ENCODE measurements at places on chromosomes 6 and 20.

DNA sequence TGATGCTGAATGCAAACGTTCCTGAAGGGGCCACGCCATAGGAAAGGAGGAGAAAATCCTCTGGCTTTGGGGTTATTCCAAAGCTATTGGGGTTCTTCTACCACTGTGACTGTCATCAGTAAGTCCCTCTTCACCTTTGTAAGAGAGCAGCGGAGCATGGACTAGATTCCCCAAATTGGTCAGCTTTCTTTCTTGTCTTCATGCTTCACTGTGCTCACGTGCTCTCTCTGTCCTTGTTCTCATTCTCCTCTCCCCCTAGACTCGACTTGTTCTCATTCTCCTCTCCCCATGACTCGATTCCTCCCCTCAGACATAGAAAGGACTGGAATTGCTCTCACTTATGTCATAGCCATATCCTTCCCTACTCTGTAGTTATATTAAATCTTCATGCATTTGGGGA is 54.8 kb upstream of the ADGRG6 start:
- no peak for DNase-seq

DNA sequence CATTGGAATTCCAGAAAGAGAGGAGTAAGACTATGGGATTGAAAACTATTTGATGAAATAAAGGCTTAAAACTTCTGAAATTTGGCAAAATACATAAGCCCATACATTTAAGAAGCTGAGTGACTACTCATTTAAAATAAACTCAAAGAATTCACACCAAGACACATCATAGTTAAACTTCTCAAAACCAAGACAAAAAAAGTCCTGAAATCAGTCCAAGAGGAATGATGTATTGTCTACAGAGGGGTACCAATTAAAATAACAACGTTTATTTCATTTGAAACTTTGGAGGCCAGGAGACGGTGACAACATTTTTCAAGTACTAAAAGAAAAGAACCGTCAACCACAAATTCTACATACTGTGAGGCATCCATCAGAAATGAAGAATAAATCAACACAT is 841.4 kb upstream of the MAP3K7 start:
- no peak for DNase-seq

DNA sequence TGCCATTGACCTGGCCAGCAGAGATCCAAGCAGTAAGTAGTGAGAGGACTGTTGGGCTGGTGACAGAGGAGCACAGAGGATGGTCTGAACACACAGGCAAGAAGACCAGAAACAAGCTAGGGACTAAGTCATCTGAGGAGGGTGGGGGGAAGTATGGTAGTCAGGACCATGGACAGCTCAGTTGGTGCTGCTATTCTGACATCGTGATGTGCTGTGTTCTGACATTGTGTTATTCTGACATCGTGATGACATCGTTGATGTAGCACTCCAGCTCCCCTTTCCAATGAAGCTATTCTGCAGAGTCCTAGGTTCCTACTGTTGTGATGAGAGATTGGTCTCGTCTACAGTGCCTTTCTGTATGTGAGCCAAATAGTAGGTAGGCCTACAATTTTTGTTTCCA is 28.7 kb downstream of the CFAP206 start:
- peak; percentile 28 for DNase-seq

DNA sequence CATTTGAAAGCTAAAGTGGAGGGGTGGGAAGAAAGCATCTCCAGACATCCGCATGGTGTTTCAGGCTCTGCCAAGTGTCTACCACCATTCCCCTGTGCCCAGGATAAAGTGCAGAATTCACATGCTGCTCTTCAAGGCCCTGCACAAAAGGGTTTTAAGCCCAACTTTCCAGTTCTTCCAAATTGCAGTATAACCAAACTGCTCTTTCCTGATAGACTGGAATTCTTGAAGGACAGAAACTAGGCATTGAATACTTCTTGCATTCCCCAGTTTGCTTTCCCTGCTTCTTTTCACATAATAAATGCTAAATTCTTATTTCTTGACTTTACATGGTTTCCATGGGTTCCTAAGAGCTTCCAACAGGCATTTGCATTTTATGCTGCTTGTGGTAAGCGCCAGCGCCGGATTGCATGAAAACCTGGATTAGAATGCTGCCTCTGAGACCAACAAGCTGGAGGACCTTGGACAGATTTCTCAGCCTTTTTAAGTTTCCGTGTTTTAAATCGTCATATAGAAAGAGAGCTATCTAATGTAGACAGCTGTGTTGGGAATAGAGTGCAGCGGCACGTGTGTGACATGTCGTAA is 7.9 kb downstream of the SOX4 start:
- no peak for DNase-seq

GRCh38 chr6:163679012-163679660 is 264.6 kb downstream of the QKI start:
- DNase-seq, result no peak

DNA sequence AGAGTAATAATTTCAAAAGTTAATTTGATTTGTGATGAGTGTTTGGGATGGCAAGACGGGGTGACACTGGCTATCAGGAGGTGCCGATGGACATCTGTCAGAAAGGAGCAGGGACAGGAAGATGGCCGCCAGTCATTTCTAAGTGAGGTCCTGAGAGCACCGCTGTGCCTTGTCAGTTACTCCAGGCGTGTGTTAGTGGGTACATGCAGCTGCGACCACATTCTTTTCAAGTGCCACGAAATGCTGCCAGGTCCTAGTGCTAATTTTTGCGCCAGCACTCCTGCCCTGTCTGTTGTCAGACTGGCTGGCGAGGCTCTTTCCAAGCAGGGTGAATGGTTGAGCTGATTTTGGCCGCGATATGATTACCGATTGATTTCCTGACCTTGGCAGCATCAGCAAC is 64.6 kb upstream of the INSM1 start:
- no peak for DNase-seq

DNA sequence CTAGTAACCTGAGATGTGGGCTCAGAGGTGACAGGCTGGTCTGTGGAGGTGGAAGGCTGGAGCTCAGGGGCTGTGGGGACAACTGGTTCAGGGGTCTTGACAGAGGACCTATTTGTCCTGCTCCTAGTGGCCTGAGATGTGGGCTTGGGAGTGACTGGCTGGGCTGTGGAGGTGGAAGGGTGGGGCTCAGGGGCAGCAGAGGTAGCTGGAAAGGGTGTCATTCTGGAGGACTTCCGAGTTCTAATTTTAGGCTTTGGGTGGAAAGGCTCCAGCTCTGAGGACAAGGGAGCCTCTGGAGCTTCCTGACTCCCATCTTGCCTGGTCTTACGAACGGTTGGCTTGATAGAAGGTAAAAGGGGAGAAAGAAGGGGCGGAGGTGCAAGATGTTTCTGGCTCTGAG is 11.5 kb downstream of the MDC1 start:
- DNase-seq, result no peak

DNA sequence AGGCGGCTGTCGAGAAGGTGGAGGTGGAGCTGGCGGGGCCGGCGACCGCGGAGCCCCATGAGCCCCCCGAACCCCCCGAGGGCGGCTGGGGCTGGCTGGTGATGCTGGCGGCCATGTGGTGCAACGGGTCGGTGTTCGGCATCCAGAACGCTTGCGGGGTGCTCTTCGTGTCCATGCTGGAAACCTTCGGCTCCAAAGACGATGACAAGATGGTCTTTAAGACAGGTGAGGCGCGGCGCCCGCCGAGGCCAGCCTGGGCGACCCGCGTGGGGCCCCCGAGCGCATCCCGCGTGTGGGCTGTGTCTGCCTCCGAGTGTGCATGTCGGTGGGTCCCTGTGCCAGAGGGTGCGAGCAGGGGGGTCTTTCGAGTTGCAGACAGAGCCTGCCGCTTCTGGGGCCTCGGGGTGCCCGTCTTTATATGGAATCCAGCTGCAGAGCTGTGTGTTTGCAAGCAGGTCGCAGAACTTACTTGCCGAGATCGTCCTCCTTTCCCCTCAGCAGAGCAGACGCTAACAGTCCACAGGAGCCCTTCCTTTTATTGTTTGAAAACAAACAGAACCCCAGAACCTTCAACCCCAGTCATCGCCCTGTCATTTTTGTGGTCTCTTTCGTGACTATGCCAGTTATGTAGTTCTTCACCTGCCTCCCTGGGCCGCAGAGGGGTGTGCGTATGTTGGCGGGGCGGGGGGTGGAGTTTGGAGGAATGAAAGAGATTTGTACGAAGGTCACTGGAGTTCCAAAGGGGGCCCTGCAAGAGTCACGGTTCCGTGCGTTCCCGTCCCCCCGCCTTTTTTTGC is 766 bp downstream of the SLC16A10 start:
- no peak for DNase-seq

GRCh38 chr6:155882527-155883333 is 427.1 kb upstream of the NOX3 start:
- no peak for DNase-seq

DNA sequence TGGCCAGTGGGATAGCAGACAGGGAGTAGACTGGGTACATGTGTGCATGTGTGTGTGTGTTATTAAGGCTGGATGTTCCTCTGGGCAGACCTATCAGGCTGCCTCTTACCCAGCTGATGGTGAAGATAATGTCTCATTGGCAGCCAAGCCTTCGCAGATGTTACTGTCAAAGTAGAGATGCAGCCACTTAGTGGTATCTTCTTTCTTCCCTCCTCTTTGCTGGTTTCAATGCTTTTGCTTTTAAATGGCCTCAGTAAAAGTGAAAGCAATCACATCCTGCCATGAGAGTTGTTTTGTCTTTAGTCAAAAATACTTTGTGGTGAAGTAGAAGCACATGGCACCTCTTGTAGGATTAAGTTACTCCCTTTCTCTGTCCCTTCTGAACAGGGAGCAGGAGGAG is 57.5 kb downstream of the SNRNP48 start:
- no peak for DNase-seq

DNA sequence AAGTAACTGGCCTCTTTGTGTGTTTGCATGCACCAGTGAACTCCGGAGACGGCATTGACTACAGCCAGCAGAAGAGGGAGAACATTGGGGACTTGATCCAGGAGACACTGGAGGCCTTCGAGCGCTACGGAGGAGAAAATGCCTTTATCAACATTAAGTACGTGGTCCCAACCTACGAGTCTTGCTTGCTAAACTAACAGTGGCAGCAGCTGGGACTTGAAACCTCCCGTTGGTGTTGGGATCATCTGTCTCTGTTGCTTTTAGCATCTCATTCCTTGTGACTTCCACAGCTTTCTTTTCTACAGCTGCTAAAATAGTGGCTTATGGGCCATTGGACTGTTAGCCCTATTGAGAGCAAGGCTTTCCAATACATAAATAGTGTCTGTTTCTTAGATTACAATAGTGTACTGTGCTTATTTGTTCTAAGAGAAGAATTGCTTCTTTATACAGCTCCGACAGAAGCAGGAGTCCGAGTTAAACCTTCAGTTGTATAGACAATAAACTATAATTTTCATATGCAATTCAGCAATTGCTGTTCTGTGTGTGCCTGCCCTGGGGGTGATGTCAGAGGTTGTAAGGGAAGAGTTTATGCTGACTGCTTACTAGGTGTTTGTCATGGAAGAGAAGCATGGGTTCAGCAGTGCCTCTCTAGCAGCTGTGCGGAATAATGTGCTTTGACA is 99.6 kb upstream of the QKI start:
- DNase-seq, result no peak

DNA sequence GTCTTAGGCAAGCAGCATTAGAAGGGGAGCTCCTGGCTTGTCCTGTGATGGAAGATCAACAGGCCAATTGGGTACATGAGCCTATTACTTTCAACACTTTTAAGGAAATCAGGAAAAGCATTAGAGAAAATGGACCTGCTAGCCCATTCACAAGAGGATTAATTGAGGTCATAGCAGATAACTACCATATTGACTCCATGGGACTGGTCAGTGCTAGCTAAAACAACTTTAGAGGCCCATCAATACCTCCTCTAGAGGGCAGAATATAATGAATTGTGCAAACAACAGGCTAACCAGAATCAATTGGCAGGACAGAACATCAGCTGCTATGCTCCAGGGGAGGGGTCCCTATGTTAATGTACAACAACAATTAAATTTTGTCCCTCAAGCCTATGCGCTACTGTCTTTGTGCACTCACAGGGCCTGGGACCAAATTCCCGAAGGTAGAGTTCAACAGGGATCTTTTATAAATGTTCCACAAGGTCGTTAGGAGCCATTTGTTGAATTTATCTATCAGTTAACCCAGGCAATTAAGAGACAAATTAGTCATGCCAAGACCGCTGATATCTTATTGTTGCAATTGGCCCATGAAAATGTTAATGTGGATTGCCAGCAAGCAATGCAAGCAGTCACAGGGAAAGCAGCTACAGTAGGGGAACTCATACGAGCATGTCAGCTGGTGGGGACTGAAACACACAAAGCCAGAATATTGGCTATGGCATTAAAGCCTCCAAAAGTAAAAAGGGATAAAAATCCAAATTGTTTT is 106.6 kb upstream of the BTN3A2 start:
- DNase-seq, result no peak

- no peak for DNase-seq
Measured at GRCh38 chr6:72219536-72219935, 333.2 kb downstream of the RIMS1 start.

DNA sequence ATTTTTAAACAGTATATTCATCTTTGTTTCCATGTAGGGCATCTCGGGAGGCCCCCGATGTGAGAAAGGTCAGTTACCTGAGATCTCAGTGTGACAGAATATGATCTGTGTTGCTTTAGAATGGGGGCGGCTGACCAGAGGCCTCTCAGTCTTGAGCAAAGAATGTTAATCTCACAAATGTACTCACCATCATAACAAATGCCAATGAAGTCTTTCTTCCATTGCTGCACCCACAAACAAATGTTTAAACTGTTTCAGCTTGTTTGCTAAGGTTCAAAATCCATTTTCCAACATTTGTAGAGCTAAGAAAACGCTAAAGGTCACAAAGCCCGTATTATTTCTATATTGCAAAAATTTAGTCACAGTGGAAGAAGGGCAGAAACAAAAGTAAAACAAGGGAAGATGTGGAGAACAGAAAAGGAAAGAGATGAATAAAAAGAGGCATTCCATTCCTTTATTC is 31.8 kb downstream of the ELOVL2 start:
- peak; percentile 49 for DNase-seq

DNA sequence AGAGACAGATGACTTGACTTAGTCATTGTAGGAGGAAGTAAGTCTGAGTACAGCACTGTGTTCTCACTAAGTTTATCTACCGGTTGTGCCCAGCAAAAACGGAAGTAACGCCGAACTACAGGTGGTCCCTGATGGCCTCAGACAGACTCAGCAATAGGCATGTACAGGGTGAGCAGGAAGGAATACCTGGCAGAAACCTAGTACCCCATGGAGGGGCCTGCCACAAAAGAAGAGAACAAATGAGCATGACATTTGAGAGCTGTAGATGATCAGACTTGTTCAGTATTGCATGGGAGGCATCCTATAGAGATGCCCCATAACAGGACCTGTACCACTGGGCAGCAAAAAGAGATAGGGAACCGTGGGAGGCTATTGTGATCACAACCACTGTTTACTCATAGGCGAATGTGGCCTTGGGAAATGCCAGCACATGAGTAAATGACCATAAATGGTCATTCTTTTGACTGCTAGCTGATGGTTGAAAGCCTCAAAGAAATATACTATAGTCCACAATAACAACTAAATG is 106.4 kb upstream of the TAB2 start:
- DNase-seq, result no peak

- no peak for DNase-seq
Measured at GRCh38 chr20:36214684-36215256, 21.5 kb upstream of the AAR2 start.

GRCh38 chr6:138264372-138264880 is 46.1 kb upstream of the PBOV1 start:
- no peak for DNase-seq

GRCh38 chr6:54377776-54378175 is 69.5 kb downstream of the TINAG start:
- DNase-seq, result no peak
